ENCODE measurements at places on chromosomes 3 and 15.

GRCh38 chr3:65713016-65713415 is 325.7 kb downstream of the MAGI1 start:
- DNase-seq = no peak

- DNase-seq = no peak
These were observed 122.3 kb downstream of the PTPRG start for GRCh38 chr3:61683549-61684236.

DNA sequence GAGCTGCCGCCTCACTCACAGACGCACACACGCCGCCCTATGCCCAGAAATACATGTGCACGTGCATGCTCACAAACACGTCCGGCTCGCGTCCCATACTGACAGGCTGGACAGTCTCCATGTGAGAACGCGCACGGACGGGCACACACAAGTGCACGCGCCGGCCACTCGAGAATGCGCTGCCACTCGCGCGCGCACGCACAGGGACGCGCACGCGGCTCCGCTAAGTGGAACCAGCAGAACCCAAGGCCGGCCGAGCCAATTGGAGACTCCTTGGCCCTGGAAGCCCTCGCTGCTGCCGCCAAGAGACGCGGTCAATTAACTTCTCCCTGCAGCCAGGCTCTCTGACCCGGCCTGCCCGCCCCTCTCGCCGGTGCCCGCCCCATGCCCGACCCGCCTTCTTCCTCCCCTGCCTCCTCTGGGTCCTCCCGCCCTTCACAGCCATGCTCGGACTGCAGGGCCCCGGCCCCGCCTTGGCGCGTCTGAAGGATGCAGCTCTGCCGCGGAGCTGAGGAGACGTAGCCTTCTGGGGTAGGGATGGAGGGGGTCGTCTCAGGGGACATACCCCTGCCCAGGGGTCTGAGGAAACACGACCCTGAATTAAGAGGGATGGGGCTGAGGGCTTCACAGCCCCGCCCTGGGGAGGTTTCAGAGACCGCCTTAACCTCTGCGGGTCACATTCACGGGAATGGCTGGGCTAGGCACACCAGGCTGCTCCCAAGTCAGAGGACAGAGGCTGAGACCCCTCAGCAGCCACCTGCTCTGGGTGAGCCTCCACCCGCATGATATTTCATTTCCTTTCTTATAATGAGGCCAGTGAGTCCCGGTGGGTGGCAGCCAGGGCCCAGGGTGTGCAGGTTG is 15.0 kb downstream of the PTH1R start:
- DNase-seq = peak; percentile 39

DNA sequence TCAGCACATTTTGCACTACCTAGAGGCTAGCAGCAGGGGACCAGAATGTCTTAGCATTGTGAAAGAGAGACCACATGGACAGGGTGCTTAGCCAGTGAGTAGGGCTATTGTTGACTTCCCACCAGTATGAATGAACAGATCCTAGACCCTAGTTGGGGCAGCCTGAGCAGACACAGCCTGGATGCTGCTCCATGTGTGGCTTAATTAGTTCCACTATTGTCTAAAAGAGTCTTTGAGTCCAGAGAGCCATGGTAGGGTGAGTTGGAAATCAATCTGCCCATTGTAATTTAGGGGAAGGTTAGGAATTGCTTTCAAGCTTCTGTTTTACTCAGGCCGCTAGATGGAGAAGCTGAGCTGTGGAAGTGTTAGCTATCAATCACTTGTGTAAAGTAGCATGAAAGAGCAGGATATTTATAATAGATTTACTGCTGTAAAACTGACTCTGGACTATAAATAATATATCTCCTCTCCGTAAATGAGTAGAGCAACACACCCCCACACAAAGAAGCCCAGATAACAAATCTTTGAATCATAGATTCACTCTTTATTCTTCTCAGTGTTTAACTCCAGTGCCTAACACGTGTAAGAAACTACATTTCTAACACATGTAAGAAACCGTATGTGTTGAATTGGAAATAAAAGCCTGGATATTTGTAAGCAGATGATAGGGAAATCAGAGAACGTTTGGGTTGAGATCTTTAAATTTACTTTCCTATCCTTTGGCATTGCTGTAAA is 4.1 kb upstream of the GCSAM start:
- no peak for DNase-seq

- no peak for DNase-seq
These were observed 114.0 kb downstream of the FNDC3B start for GRCh38 chr3:172153335-172153861.

DNA sequence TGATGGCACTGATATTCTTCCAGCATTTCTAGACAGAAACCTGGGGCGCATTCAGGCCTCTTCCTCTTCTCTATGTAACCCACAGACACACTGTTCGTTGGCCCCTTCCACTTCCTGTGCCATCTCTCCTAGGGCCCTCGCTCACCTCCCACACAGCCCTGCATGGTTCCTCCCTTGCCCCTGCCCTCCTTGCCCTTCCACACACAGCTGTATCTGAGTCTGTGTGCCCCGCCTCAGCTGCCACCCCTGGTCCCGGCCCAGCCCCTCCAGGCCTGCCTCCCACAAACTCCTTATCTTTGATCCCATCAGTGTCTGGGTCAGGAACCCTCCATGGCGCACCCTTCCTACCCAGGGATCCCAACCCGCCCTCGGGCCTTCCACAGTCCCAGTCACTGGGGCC is 37.9 kb downstream of the RAB6B start:
- no peak for DNase-seq

- peak; percentile 31 for DNase-seq
These were observed 97.1 kb downstream of the TMEM108 start for GRCh38 chr3:133135306-133135705.

GRCh38 chr15:40623361-40623760 is 29.3 kb downstream of the KNL1 start:
- DNase-seq = no peak

GRCh38 chr3:128143496-128143895 is 9.8 kb upstream of the EEFSEC start:
- DNase-seq = no peak

DNA sequence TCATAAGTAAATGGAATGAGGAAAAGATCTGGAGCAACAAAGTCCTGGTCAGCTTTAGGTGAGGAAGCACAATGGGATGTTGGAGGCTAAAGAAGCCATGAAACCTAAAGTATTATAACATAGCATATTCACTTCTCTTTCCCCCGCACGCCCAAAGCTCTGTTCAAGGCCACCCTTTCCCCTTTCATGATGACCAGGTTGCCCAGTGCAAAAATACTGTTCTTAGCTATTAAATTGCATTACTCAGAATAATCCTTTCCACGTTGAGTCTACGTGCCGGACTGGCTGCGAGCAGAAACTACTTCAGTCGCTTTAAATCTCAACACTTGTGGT is 589 bp upstream of the MAPKBP1 start:
- DNase-seq = no peak

DNA sequence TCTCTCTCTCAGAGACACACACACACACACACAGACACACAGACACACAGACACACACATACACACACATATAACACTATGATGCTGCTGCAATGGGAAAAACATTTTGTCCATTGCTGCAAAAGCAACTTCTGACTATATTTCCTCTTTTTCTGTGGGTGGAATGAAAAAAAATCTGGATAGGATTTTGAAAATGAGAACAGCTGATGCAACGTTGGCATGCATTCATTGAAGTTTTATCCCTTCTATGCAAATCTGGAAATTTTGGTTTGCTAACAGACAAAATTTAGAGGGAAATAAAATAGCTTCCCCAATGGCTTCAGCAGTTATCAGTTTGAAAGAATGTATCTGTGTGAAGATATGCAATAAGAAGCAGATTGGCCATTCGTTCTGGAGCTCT is 763.4 kb upstream of the GRM7 start:
- no peak for DNase-seq

DNA sequence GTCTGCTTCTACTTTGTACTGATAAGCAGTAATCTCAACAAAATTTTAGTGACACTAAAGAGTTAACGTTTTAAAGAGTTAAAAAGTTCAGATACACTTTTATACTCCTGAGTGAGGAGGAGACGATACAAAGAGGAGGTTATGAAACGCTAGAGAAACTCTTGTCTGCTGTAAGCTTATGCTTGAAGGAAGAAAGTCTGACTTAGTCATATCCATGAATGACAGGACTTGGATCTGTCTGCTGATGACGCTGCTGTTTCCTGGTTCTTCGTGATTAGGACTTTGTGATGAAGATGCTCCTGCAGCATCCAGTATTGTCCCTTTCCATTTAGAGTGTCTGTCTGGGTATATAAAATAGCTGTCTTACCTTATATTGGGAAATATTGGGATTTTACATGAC is 15.8 kb downstream of the TCF12 start:
- no peak for DNase-seq

DNA sequence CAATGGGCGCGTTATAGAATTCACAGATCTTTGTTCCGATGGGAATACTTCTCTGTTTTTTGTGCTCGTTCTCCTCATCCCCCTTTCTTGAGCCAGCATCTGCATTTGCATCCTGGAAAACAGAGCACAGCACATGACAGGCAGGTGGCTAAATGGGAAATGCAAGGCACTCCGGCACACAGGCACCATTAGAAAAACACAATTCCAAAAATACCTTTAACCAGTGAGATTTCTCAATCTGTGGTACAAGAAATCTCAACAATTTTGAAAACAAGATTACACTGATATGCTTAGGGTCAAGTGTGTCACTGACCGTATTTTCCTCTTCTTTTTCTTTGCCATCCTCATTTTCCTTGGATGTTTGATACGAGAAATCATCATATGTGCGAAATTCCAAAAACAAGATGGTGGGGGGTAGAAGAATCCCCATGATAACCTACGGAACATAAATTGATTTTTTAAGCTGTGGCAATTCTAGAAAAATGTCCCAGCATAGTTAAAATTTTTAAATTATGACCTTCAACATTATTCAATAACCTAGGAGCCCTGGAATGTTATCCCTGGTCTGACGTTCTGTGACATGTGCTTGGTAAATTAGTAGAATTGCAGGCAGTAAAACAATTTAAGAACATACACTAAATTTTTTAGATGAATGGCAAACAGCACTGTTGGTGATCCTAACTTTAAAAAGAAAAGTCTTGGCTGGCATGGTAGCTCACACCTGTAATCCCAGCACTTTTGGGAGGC is 46.5 kb upstream of the MTMR10 start:
- no peak for DNase-seq

DNA sequence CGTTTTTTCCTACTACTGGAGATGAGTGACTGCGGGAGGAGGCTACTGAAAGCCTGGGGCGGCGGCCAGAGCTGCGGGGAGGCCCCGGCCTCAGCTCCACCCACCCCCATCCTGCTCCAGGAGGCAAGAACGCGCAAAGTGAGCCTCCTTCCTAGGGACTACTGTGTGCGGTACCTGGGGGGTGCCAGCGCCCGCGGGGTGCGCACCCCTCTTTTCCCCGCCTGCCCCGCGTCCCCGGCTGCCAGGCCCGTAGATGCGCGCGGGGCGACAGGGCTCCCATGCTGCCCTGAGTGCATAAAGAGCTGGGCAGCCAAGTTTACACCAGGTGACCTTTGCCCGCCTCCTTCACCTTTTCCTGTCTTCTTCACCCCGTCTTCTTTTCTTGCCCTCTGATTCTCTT is 2.5 kb upstream of the USF3 start:
- DNase-seq = no peak

DNA sequence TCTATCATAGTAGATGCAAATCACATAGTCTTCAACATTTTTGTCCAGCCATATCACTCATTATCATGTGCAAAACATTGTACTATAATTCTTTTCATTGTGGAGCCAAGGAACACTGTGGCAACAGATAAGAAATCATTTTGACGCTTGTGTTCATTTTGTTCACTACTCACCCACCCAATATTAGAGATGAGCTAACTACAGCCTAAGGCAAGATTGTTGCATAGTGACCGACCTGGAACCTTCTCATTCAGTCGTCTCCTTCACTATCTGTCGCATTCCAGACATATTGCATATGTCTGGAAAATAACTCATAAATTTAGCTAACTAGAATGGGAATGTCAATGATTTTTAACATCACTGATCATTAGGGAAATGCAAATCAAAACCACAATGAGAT is 270.3 kb downstream of the CGGBP1 start:
- DNase-seq = no peak

GRCh38 chr3:72629191-72629631 is 219.0 kb downstream of the SHQ1 start:
- DNase-seq = no peak

GRCh38 chr3:188788621-188789081 is 383.1 kb upstream of the TPRG1 start:
- DNase-seq = no peak

DNA sequence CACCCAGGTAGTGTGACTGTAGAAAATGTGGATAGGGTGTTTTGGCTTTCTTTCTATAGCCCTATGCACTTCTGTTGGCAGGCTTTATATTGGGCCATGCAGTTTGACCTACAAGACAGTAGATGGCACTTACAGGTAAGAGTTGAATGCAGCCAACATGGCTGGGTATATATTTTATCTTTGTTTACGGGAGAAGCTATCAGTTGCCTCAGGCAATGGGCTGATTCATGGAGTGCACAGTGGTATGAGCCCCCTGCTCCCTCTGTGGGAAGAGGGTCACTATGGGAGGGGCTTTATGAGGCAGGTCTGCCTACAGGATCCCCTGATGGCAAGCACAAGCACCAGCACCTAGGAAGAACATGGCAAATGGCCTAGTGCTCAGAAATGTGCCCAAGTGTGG is 301.2 kb upstream of the CDIN1 start:
- no peak for DNase-seq

GRCh38 chr3:184639351-184639750 is 72.5 kb downstream of the MAGEF1 start:
- peak; percentile 14 for DNase-seq

DNA sequence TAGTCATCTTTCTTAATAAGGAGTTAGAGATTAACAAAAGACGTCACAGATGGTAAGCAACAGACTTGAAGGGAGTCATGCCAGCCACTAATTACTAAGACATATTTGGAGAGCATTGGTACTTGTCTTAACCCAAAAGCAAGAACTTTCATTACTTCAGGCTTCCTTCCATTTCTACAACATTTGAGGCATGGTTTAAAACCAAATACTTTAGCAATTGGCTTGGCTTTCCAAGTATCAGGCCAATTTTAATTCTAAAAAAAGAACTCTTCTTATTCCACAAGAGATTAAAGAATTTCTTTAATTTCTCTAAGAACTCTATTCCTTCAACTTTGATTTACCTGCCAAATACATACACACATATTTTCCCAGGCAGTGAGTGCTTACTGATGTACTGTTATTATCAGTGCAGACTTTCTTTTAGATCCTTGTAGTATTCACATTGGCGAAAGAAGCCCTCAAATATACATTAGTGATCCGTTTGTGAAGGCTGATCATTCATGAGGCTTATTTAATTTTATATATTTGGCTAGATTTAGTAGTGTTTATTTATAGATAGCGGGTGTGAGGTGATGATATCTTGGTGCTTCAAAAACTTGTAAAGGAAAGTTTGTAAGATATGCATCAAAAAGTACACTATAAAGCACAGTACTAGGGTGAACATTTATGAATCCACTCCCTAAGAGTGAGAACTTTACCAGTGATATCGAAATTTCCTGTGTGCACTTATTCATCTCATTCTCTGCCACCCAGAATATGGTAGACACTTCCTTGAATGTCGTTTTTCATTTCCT is 229.2 kb downstream of the MFSD1 start:
- no peak for DNase-seq

DNA sequence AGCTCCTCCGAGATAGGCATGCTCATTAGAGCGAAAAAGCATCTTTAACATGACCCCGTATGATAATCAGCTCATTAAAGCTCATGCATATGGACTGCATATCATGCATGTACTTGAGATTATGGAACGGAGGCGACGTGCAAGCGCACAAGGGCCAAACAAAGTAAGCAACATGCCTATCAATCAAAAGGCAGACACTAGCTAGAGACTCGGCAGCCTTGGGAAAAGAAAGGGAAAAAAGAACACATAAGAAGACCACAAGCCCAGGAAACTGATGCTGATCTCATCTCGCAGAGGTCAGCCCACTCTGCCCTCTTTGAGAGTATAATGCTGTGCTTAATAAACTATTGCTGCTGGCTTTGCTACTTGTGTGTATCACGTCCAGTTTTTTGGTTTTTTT is 2.6 kb upstream of the ACOX2 start:
- no peak for DNase-seq

Measured in NCI-H1105 treated with DMSO at 0.1 percent for 48 hours (cell line).